Uterus (tissue), 4 donors: ENCODE measurements at places on chromosomes 13 and 19. TPM values are rescaled to one million over a fixed set of nuclear protein-coding genes. Genes with fewer than 3 reads are reported as not detected.

GRCh38 chr13:26880735-26881134, 120.1 kb upstream of the GPR12 start:
- H3K36me3 ChIP-seq: no peaks in the 10 kb centered on the region
- H3K27me3 ChIP-seq: no peaks in the 10 kb centered on the region
- H3K4me1 ChIP-seq: no peaks in the 10 kb centered on the region
- DNase-seq: no peak

PALM gene
- 63.5 TPM for total RNA-seq

GRCh38 chr13:108226184-108226583, 8.0 kb downstream of the ABHD13 start:
- no peaks in the 10 kb centered on the region for H3K4me1 ChIP-seq
- no peaks in the 10 kb centered on the region for H3K36me3 ChIP-seq
- H3K4me3 ChIP-seq: no peak overlapping the region

GRCh38 chr13:39107561-39107960, 69.3 kb downstream of the NHLRC3 start:
- no peak overlapping the region for H3K4me3 ChIP-seq
- no peaks in the 10 kb centered on the region for H3K4me1 ChIP-seq
- H3K27me3 ChIP-seq: no peaks in the 10 kb centered on the region
- no peak overlapping the region for H3K27ac ChIP-seq
- DNase-seq: no peak

- DNase-seq: no peak
- H3K27me3 ChIP-seq: no peaks in the 10 kb centered on the region
- H3K27ac ChIP-seq: peak overlapping the region; percentile 67
- H3K4me3 ChIP-seq: no peak overlapping the region
Observed at GRCh38 chr19:2978166-2978767, 903 bp downstream of the TLE6 start.

ZNF221 gene
- total RNA-seq: 9.4 TPM

UPK1A gene
- not detected for total RNA-seq

DNA sequence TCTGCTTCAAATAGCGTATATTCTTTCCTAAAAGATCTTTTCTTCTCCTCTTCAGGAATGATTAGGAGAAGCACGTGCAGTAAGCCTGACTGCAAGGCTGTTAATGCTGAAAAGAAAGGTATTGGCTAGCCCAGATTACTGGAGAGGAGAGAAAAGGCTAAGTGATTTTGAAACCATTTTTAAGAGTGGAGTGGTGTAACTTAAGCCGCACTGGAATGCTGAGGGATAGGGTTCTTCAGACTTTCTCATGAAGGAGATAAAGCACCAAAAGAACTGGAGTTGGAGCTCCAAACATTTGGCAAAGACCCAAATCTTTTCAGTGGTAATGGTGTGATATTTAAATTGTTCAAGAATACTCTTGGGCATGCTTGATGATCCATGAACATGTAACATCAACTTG, 388.3 kb downstream of the COG6 start:
- H3K4me3 ChIP-seq: no peak overlapping the region
- no peak for DNase-seq
- no peaks in the 10 kb centered on the region for H3K4me1 ChIP-seq

DNA sequence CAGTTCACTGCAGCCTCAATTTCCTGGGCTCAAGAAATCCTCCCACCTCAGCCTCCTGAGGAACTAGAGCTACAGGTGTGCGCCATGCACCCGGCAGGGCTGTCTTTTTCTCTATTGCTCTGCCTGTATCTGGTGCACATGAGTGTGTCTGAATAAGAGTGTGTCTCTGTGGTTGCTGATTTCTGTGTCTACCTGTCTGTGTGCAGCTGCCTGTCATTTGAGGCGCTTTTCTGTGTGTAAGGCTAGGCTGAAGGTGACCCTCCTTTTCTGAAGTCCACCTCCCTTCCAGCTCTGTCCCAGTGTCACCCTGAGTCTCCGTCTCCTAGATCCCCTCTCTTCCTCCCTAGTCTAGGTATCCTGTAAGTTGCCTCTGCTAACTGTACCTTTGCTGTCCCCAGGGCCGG, 1.5 kb upstream of the PRR12 start:
- H3K4me3 ChIP-seq: peak overlapping the region; percentile 94
- no peaks in the 10 kb centered on the region for H3K36me3 ChIP-seq
- DNase-seq: no peak
- peaks cover 9% of the 10 kb centered on the region for H3K4me1 ChIP-seq

LILRA5 gene
- not detected for total RNA-seq

DNA sequence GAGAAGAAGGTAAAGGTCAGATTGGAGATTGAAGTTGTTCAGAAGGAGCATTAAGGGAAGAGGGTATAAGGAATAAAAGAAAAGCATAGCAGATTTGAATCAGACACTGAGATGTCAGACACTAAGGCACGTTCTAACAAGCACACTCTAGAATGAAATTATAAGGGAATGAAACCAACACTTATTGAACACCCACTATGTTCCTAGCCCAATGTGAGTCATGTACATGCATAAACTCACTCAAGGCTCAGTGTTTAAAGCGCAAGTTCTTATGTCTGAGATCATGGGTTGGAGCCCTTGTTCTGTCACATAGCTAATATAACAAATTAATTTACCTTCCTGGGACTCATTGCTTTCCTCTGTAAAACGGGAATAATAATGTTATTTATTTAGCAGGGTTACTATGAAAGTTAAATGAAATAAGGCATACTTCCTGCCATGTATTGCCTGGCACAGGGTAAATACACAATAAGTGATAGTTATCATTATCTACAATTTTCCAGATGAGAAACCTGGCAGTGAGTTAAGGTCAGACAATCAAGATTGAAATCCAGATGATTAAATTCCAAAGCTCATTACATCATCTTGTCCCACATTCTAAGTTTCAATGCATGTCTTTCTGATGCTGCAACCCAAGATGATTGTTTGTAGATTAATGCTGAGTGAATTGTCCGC, 68.3 kb upstream of the DACH1 start:
- no peaks in the 10 kb centered on the region for H3K36me3 ChIP-seq
- H3K4me1 ChIP-seq: no peaks in the 10 kb centered on the region
- H3K4me3 ChIP-seq: no peak overlapping the region
- no peaks in the 10 kb centered on the region for H3K27me3 ChIP-seq
- DNase-seq: no peak
- H3K27ac ChIP-seq: no peak overlapping the region

- H3K36me3 ChIP-seq: no peaks in the 10 kb centered on the region
- peak overlapping the region; percentile 36 for H3K4me3 ChIP-seq
- peak; percentile 79 for DNase-seq
- H3K4me1 ChIP-seq: no peaks in the 10 kb centered on the region
- peak overlapping the region; percentile 89 for H3K27ac ChIP-seq
Observed at GRCh38 chr19:13207846-13208671, 57.8 kb downstream of the IER2 start.

DNA sequence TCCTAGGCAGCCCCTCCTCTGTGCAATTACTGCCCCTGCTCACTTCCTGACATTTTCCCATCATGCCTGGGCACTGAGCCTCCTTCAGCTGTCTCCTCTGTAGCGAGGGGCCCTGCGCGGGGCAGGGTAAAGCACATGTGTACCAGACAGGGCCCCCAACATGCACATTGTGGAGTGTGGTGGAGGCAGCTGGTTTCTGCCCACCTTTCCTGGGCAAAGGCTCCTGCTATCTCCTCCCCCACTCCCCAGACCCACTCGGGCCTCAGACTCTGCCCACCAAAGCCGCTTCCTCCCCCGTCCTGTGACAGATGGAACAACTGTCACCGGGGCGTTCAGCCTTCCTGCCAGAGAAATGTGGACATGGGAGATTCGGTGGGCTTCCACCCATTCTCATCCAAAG, 2.9 kb upstream of the KPTN start:
- DNase-seq: no peak
- H3K4me3 ChIP-seq: no peak overlapping the region
- H3K27me3 ChIP-seq: no peaks in the 10 kb centered on the region
- H3K27ac ChIP-seq: no peak overlapping the region
- no peaks in the 10 kb centered on the region for H3K4me1 ChIP-seq
- no peaks in the 10 kb centered on the region for H3K36me3 ChIP-seq

DNA sequence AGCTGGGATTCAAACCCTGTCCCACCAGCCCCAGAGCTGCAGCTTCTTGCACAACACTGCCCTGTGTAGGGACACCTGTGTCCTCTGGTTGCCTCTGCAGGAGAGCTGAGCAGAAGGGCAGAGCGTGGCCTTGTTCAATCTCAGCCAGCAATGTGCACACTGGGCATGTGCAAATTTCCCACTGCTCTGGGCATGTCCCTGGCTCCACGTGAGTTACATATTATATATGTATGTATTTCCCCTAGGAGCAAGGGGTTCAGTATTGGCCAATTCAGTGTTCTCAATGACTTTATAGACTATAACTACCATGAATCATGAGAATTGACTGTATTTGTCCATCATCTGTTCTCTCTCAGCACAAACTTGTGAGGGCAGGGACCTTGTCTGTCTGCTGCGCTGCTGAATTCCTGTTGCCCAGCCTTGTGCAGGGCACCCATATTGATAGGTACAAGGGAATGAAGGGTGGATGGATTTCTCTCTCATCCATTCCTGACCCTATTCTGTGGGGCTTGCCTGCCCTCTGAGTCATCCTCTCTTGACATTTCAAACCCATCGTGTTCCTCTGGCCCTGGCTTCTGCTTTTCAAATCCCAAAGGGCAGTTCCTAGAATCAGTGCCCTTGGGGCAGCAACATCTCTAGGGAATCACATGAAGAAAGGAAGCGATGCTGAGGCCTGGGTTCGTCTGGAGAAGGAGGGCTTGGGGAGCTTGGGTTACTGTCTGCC, 69.7 kb downstream of the ERICH6B start:
- no peaks in the 10 kb centered on the region for H3K27me3 ChIP-seq
- H3K4me1 ChIP-seq: no peaks in the 10 kb centered on the region
- no peak overlapping the region for H3K27ac ChIP-seq
- DNase-seq: no peak

DNA sequence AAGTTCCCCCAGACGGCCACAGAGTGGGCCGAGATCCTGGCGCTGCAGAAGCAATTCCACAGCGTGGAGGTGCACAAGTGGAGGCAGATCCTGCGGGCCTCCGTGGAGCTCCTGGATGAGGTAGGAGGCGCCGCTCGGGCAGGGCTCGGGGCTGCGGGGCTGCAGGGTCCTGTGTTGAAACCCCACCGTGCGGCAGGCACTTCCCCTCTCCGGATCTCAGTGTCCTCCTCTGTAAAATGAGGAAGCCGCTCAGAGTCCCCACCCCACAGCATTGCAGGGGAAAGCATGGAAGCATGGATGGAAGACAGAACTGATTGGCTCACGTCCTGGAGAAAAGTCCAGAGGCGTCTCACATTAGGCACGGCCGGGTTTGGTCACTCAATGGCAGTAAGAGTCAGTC, 6.8 kb upstream of the SCN1B start:
- no peak overlapping the region for H3K4me3 ChIP-seq
- no peaks in the 10 kb centered on the region for H3K4me1 ChIP-seq
- H3K36me3 ChIP-seq: no peaks in the 10 kb centered on the region
- no peaks in the 10 kb centered on the region for H3K27me3 ChIP-seq

PSG6 gene
- not detected for total RNA-seq

COMP gene
- total RNA-seq: not detected

GRCh38 chr19:46845959-46846459, 4.6 kb downstream of the AP2S1 start:
- H3K27ac ChIP-seq: no peak overlapping the region
- no peaks in the 10 kb centered on the region for H3K27me3 ChIP-seq
- no peaks in the 10 kb centered on the region for H3K36me3 ChIP-seq
- H3K4me3 ChIP-seq: no peak overlapping the region
- no peaks in the 10 kb centered on the region for H3K4me1 ChIP-seq
- DNase-seq: no peak

TMEM59L gene
- total RNA-seq: not detected

DNA sequence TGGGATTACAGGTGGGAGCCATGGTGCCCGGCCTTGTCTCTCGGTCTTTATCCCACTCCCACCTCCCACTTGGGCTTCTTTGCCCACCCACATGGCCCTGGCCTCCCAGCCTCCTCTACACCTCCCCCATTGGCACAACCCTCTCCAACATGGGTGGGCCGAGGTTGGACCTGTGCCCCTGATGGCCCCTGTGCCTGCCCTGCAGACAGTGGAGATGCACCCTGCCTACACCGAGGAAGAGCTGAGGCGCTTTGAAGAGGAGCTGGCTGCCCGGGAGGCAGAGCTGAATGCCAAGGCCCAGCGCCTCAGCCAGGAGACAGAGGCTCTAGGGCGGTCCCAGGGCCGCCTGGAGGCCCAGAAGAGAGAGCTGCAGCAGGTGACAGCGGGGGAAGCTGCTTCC, 12.6 kb upstream of the DHDH start:
- H3K27ac ChIP-seq: no peak overlapping the region
- H3K27me3 ChIP-seq: no peaks in the 10 kb centered on the region

KLK4 gene
- 3.4 TPM for total RNA-seq

- H3K27ac ChIP-seq: peak overlapping the region; percentile 96
- DNase-seq: no peak
- peaks cover 12% of the 10 kb centered on the region for H3K4me1 ChIP-seq
- H3K4me3 ChIP-seq: peak overlapping the region; percentile 78
- H3K36me3 ChIP-seq: no peaks in the 10 kb centered on the region
- H3K27me3 ChIP-seq: no peaks in the 10 kb centered on the region
Observed at GRCh38 chr19:34171539-34171876, 796 bp upstream of the LSM14A start.

CILP2 gene
- 0.15 TPM for total RNA-seq

CERS4 gene
- total RNA-seq: 60.8 TPM

OR7A5 gene
- not detected for total RNA-seq

DNA sequence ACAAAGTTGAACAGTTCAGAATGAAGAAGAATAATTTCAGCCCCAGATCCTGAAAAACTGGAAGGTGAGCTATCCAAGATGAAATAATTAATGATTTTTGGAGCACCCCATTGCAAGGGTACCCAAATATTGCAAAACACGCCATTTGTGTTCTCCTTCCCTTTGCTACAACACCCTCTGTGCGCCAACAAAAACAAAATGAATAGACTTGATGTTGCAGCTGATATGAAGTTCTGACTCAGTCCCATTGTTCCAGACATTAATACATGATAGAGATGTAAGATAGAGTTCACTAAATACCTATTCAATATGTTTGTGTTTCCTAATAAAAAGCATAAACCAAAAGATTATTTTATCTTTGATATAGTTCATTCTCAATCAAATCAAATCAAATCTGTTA, 287.5 kb upstream of the SOX21 start:
- H3K27me3 ChIP-seq: no peaks in the 10 kb centered on the region
- DNase-seq: no peak
- no peaks in the 10 kb centered on the region for H3K36me3 ChIP-seq
- H3K4me1 ChIP-seq: peaks cover 4% of the 10 kb centered on the region
- H3K4me3 ChIP-seq: no peak overlapping the region

PABPC3 gene
- total RNA-seq: 0.14 TPM

SYT5 gene
- total RNA-seq: not detected

KCNN4 gene
- total RNA-seq: 3.0 TPM
